ENCODE measurements at places on chromosomes 2 and 18.
A peak's percentile ranks its signal among the peaks of the same experiment; 100 is the strongest.

- no peak for DNase-seq
Observed at GRCh38 chr2:188076149-188077056, 215.3 kb upstream of the GULP1 start.

DNA sequence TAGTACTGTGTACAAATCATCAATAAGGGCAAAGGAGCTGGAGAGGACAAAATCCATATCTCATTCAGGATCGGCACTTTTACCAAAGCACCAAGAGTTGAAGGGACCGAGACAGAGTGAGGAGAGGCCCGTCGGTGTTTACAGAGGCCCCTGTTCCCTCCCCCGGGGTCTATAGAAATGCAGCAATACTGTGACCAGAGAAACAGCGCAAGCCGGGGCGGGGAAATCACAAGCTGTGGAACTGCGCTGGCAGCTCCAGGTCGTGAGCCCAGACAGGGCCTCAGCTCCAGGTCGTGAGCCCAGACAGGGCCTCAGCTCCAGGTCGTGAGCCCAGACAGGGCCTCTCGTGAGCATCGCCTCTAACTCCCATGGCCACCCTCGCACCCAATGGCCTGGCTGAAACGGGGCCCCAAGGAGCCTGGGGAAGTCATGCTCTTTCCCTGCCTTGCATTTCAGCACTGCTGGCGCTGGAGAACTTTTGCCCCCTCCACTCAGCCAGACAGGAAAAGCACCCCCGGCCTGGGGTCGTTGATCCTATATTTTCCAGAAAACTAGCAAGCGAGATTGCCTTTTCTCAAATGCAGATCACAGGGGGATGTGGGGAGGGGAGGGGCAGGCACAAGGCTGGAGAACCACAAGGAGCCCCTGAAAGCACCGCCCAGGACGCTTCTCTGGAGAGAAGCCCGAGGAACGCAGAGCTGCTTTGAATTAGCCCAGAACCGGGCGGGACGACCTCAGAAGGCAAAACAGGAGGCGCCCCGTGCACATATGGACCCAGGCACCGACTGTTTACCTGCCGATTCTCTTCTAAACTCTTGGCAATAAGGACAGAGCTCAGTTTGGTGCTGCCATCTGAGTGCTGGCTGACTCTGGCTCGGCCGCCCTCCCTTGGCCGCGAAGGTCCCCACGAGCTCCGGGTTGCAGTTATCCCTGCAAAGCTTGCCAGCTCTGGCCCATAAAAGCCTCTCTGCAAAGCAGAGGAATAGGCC lies 223.7 kb downstream of the ACKR3 start:
- no peak for DNase-seq

- DNase-seq = no peak
Observed at GRCh38 chr2:19898592-19899329, 3.0 kb downstream of the TTC32 start.

DNA sequence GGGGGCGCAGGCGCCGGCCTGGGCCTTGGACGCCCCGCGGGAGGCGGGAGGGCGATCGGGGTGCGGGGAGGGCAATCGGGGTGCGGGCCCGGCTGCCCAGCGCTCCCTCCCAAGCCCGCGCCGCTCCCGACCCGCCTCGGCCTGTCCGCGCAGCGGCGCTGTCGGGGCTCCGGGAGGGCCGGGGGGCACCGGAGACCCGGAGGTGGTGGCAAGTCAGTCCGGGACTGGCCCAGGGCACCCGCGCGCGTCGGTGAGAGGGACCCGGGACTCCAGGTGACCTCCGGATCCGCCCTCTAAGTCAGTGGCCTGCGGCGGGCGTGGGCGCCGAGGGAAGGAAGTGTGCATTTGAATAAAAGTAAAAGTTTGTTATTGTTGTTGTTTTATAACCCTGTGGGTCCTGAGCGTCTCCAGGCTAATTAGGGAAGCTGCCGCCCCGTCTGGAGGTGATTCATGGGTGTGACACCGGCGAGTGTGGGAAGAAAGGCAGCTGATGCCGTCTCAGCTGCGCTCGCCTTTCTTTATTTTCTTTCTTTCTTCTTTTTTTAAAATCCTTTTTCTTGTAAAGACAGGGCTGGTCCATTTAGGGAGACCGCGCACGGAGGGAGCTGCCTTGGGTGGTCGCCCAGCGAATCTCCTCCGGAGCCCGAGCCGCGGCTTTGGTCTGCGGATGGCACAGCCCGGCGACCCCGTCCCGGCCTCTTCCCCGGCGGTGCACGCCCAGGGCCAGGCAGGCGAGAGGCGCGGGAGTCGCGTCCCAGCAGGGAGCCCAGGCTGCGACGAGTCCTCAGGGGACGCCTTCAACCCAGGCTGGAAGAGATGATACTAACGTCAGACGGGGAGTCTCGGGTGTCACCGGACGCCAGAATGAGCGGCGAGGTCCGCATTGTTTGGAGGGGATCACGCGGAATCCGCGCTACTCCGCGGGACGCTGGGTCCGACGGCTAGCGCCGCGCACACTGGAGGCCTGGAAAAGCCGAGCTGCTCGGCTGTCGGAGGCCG lies 627 bp upstream of the CRACDL start:
- no peak for DNase-seq

DNA sequence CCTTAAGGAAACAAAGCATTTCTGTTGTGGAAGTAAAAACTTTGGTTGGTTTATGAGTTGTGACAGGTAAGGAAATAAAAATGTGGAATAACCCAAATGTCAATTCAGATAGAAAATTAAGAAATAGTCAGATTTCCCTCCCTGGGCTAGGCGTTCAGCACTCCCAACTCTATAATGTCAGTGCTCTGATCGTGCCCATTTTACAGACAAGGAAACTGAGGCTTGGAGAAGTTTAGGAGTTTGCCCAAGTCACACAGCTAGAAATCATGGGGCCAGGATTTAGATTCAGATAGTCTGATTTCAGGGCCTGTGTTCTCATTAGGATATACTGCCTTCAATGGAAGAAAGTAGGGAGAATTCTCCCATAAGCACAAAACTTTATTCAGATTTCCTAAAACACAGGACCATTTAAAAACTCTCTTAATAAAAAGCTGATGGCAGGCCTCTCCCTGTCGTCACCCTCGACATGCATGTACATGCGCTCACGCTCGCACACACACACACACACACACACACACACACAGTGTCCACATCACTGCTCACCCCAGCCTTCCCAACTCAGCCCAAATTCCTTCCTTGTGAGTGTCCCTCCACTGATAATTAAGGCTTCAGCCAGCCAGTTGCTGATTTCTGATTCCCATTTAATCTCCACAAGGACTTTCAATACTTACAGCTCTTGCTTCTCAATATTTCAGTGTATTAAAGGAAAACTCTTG lies 49.1 kb upstream of the SLC14A2 start:
- DNase-seq = no peak

- DNase-seq = no peak
Observed at GRCh38 chr2:9105601-9106337, 100.8 kb upstream of the ASAP2 start.

DNA sequence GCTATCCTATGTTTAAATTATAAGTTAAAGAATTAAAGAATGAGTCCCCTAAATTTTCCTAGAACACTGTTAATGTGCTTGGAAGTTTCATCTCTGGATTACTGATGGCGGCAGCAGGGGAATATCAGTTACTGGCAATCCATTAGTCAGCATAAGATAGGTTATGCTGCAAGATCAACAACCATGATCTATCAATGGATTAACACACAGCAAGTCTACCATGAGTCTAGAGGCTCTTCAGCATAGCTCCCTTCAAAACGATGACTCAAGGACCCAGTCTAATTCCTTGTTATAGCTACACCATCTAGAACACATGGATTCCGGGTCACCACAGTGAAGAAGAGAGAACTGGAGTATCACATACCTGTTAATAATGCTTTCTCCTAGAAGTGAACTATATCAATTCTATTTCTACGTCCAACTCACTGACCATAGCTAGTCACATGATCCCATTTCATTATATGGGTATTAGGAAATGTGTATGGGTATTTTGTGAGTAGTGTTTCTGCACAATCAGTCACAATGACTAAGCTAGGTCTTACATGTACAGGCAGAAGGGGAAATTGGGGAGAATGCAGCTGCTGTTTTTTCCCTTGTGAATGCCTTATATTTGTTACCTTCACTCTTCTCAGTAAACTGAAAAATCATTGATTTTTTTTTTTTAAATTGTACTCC lies 108.3 kb upstream of the MAPRE2 start:
- no peak for DNase-seq

DNA sequence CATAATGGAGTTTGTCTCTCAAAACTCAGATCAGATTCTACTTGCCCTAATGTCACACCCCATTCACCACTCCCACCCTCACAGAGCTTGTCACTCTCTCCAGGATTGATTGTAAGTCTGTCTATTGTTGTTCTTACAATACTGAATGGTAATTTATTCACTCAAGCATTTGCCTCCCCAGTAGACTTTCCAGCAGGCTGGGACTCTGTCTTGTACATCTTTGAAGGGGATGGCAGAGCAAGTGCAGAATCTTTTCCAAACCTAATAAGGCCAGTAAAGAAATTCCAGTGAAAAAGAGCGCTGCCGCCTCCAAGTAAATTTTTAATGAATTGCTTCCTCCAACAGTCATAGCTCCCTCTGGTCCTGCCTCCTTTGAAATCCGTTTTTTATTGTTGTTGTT lies 56.9 kb downstream of the RBM43 start:
- DNase-seq = no peak

DNA sequence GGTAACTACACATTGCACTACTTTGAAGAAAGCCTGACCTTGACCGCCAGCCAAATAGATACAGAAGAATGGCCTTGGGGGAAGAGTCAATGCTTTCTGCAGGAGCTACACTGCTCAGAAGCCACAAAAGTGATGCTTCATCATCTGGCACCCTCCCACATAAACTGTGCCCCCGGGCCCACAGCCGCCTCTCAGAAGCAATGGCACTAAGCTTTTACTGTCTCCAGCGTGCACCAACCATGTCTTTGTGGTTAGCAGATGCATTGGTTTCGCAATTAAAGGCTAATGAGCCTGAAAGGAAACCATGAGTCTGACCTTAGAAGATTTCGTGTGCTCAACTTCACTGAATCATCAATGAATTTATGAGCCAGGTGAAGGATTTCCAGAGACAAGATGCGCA lies 209.4 kb upstream of the TRIB2 start:
- DNase-seq = no peak

DNA sequence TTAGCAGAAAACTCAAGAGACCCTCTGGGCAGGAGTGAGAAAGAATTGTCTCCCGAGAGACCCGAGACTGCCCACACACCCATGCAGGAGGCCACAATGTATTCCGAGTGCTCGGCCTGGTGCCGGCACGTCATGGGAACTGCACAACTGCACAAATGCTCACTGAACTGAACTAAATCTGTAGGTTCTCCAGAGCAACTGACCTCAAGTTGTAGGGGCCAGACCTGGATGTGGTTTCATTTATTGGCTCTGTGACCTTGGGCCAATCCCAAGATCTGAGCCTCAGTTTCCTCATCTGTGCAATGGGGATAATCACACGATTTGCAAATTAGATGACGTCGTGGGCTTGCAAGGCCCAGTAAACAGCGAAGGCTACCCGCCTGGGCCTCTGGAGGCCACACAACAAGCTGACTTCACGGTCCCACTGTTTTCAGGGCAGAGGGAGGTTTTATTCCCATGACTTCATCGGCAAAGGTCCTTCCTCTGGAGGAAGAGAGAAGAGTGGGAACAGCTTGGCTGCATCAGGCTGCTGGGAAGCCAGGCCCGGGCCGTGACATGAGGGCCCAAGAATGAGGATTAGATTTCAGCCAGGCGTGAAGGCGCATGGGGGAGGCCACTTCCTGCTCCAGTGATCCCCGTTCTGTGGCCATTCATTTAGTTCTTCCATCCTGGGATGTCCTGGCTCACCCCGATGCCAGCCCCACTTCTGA lies 3.6 kb upstream of the ERFE start:
- DNase-seq = no peak

- DNase-seq = no peak
Observed at GRCh38 chr18:35624146-35624545, 42.6 kb downstream of the GALNT1 start.

- no peak for DNase-seq
Observed at GRCh38 chr2:69122271-69122670, 109.3 kb downstream of the ANTXR1 start.

DNA sequence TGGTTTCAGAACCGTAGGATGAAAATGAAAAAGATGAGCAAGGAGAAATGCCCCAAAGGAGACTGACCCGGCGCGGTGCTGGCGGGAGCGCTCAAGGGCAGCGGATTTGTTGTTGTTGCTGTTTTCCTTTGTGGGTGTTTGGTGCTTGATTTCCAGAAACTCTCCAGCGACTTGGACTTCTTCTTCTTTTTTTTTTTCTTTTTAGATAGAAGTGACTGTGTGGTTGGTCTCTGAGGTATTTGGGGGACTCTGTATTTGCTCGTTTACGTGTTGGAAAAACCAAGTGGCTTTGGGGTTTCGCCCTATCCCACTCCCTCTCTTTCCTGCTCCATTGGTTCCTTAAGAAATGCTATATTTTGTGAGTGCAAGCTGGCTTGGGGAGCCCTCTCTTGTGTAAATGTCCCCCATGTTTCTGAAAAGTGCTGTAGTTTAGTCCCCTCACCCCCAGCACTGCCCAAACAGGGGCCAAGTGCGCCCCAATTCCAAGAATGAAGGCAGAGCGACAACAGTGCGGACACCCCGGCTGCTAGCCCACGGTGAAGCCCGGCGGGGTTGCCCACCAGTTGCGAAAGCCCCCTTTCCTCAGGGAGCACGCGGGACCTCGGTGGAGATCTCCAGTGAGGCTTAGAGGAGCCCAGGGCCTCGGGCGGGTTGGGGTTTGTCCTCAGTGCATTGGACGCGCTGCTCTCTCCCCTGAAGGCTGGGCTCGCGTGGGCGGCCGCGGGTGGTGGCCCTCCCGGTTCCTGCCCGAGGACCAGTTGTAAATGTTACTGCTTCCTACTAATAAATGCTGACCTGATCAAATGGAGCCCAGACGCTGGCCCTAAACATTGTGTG lies 1.8 kb downstream of the HOXD9 start:
- DNase-seq = peak; percentile 65

DNA sequence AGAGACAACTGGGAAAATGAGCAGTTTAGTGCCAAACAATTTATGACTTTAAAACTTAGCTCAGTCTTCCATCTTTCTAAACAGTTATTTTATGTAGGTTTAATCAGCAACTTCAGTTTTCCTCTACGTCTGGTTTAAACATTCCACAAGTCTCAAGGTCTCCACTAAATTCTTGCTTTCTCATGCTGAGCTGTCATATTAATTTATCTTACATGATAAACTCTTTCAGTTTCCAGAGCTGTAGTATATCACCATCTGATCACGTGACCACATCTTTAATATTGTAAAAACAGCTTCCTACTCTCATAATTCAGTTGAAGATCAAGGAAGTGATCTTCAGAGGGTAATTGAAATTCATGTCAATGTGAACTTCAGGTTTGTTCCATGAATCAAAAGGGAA lies 158.6 kb downstream of the ZNF804A start:
- no peak for DNase-seq

GRCh38 chr2:15038366-15039364 lies 406.1 kb downstream of the LRATD1 start:
- DNase-seq = no peak

GRCh38 chr2:88159481-88159880 lies 10.7 kb upstream of the THNSL2 start:
- no peak for DNase-seq

GRCh38 chr2:160169471-160169870 lies 30.6 kb downstream of the ITGB6 start:
- DNase-seq = no peak
